A172 (cell line): ENCODE measurements at places on chromosomes 13 and 19. TPM values are rescaled to one million over a fixed set of nuclear protein-coding genes. Genes with fewer than 3 reads are reported as not detected.

DNA sequence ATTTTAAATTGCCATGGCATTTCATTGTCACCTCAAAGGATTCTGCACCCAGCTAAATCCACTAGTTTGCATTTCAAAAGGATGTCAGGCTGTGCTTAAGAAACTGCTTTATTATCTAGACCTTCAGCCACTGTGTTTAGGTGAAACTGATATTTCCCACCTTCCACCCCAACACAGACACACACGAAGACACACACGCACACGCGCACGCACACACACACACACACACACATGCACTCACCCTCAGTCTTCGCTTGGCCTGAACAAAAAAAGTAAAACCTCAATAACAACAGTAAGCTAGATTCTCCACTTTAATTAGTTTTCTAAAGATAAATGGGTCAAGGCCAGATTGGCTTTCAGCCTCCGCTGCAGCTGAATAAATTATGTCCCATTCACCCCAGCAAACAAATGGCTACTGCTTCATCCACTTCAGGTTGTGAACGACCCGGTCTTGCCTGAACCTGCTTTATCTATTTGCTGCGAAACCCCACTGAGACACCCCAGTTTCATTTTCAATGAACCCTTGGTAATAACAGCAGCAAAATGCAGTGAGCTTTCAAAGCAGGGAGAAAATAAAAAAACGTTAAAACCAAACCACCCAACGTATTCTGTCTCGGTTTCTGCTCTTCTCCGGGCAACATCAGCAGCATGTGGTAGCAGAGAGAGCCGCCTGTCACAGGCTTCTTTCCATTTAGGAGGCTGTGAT, 166.8 kb downstream of the DCT start:
- DNase-seq: no peak

CBARP gene
- total RNA-seq: 0.93 and 0.95 TPM in 2 replicates

NRTN gene
- total RNA-seq: 1.4 TPM in 1 of 2 replicates, not detected in the other

- DNase-seq: no peak
Measured at GRCh38 chr19:16605553-16605994, 22.4 kb downstream of the MED26 start.

GRCh38 chr19:30557212-30557611, 185.0 kb downstream of the ZNF536 start:
- no peak for DNase-seq

- no peak for DNase-seq
Measured at GRCh38 chr13:104847922-104848321, 1687.5 kb downstream of the EFNB2 start.

DNA sequence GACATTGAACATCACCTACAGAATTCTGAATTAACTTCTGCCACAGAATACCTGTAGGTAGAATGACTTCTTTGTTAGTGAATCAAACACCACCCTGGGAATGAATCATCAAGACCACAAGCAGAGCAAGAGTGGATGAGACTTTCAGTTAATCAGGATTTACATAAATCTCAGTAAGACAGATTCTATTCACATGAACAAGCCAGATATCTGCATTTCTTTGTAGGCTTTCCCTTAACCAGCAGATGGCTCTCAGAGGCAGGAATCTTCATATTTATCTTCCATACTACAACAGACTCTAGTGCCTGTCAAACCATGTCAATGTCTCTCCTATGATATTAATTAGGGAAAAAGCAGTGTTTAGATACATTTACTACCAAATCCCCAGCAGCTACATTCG, 412.1 kb downstream of the KLF12 start:
- DNase-seq: peak; percentile 51

KCNRG gene
- 0.47 and 2.6 TPM in 2 replicates for total RNA-seq

PNMA8A gene
- total RNA-seq: not detected in 2 replicates

GRCh38 chr19:55080968-55081769, 5.5 kb downstream of the EPS8L1 start:
- DNase-seq: peak; percentile 63

GRCh38 chr19:3881272-3882040, 971 bp downstream of the ATCAY start:
- no peak for DNase-seq

DNA sequence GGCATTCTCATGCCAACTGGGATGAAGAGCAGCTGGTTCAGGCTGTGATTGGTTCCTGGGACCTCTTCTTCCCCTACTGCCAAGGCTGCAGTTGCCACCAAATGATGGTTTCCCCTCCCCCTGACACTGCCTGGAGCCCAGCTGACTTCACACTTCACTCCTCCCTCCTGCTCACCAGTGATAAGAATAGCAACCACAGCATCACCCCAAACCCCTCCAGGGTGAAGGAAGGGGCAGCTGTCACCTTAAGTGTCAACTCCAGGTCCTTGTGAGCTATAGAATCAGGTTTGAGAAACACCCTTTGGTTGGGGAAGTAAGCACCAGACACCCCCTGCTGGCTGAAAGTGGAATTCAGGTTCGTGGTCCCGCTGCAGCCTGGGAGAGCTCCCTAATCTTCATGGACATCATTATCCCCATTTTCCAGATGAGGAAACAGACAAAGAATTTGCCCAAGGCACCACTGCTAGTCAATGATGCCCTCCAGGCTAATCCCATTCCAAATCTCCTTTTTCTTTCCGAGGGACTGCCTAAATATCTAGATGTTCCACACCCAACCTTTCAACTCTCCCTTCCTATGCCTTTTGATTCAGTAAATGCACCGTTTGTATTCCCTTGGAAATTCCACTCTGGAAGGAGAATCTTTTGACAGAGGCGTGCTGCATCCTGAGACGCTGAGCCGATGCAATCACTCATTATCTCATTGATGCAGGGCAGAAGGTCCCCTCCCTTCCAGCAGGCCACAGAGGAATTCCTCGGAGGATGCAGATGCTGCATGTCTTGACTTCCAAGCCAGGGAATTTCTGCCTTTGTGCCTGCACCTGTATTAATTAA, 50.6 kb upstream of the UQCRFS1 start:
- DNase-seq: peak; percentile 28

DNA sequence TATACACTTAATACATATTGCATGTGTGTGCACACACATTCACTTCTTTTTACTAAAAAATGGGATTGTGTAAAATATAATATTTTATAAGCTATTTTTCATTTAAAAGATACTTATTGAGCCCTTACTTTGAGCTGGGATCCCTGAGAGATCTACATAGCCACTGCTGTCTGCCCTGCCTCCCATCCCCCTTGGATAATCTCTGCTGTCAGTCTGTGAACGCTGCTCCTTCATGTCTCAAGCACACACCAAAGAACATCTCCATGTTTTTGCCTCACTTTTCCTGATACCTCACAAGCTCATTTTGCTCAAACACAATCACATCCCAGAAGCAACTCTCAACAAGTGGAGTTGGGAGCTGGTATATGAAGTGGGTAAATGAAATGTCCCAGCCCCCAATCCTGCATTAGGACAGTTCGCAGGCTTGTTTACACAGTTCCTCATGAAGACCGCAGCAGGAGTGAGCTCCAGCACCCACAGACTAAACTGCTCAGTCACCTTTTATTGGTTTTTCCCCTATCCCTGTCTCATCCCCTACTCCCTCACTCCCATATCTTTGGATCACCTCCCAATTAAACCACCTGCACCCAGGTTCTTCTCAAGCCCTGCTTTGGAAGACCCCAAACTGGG, 108.3 kb upstream of the FRY start:
- DNase-seq: no peak

POU4F1 gene
- not detected in 2 replicates for total RNA-seq

GRCh38 chr19:31512181-31512970, 163.1 kb upstream of the TSHZ3 start:
- DNase-seq: no peak

DNA sequence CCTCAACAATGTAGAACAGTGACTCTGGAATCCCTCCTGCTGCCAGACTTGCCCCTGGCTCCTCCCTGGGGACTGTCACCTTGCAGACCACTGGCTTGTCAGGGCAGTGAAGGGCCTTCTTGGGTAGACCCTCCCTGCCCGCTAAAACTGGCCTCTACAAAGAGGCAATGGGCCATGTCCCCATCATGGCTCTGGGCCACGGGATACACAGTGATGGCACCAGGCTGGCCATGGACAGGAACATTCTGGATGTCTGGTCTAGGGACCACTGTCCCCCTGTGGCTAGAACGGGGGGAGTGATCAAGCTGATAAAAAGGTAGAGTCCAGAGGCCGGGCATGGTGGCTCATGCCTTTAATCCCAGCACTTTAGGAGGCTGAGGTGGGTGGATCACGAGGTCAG, 60.9 kb downstream of the ACSBG2 start:
- no peak for DNase-seq

ZNF132 gene
- total RNA-seq: 0.03 and 0.19 TPM in 2 replicates

DNA sequence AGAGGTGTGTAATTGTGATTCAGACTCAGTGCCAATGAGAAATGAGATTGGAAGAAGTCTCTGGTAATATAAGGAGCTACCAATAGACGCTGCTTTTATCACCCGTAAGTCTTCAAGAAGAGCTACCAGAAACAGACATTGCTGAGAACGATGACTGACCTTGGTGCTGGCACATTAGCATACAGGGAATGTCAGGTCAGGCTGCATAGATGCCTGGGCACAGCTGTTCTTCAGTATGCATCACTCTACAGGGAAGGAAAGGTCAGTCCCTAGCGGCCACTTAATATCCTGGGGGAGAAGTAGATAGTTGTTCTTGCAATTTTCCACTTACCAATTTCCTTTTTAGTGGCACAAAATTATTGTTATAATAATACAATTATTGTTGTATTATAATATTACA, 380.4 kb downstream of the PCDH9 start:
- no peak for DNase-seq

- DNase-seq: no peak
Measured at GRCh38 chr13:22812793-22813192, 368.0 kb upstream of the SGCG start.

ZNF90 gene
- total RNA-seq: 0.31 and 0.72 TPM in 2 replicates

DNA sequence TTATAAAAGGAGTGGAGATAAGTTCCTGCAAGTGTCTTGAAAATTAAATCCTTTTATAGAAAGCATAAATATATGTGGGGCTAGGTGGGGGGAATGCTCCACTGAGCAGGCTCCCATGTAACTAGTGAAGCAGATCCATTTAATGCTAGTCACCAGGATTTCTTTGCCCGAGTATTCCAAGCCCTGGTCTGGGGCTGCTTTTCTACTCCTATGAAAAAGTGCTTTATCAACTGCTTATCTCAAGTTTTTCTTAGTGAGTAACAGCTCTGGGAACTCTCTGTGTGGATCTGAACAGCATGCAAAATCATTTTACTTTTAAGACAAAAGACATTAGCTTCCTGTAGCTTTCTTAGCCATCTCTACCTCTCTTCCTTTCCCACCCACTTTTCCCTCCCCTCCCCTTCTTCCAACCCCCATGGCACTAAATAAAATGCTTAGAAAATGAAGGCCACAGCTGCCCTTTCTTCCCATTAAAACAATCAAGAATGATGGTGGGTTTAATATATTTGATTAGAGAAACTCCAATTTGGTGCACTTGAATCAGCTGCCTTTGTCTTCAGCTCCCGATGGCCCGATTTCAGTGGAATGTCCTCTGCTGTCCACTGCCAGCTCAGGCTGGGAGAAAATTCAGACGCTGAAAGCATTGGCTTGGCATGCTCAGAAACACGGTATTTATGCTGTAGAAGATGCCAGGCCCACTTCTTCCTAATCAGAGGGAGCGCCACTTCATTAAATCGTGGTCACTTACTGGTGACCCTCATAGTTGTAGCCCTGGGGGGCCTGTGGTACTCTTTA, 475.1 kb downstream of the FOXO1 start:
- DNase-seq: no peak

- DNase-seq: no peak
Measured at GRCh38 chr13:95354680-95355487, 53.6 kb upstream of the ABCC4 start.

GRCh38 chr13:37141011-37141410, 35.5 kb upstream of the CSNK1A1L start:
- no peak for DNase-seq

CNN1 gene
- 0.78 and 1.9 TPM in 2 replicates for total RNA-seq

- no peak for DNase-seq
Measured at GRCh38 chr13:22091971-22092300, 421.1 kb downstream of the FGF9 start.

GRCh38 chr19:12727745-12728433, 4.2 kb upstream of the TNPO2 start:
- no peak for DNase-seq

IZUMO4 gene
- 2.7 and 2.8 TPM in 2 replicates for total RNA-seq

YJEFN3 gene
- 0.62 and 1.1 TPM in 2 replicates for total RNA-seq

PLK5 gene
- total RNA-seq: 0.22 TPM in 1 of 2 replicates, not detected in the other

DNA sequence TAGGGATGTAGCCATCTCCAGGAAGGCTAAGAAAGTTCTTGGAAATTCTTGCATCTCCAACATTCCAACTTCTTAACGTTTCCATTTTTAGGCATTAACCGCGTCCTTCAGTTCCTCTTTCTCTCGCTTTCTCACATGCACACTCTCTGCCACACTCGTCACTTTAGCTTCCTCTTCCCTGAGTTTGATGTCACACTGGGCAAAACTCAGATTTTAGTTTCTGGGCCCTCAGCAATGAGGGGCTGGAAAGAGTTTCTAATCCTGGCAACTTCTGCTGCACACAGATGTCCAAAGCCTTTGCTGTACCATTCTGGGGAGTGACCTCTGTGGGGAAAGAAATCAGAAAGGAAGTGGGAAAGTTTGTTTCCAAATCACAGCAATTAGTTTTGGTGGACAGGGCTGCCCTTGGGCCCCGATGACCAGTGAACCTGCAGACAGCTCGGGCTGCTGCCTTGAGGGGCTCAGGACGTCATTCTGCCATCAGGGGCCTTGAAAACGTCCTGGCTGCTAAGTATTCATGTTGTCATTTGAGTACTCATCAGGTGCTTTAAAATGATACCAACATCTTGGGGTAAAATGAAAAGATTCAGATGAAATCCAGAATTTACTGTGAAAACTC, 89.3 kb downstream of the KL start:
- DNase-seq: no peak

- DNase-seq: no peak
Measured at GRCh38 chr13:112441779-112442310, 65.7 kb downstream of the SPACA7 start.

DNA sequence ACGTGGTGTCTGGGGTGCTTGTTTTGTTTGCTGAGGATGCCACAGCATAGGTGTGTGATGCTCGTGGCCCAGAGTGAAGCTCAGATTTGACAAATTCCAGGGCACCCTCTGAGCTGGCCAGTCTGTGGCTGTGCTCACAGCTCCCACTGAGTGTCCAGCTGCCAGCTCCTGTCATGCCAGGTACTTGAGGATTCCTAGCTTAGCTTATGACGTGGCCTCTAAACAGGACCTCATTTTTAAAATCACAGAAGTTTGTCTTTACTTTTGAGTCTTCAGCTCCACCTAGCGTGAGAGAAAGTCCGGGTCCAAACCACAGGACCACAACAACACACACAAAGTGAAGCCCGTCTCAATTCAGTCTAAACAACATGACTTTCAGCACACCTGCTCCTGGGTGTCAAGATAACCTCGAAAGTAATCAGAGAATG, 117.3 kb downstream of the RAB20 start:
- DNase-seq: no peak
